ENCODE measurements at places on chromosomes 7 and 10.

DNA sequence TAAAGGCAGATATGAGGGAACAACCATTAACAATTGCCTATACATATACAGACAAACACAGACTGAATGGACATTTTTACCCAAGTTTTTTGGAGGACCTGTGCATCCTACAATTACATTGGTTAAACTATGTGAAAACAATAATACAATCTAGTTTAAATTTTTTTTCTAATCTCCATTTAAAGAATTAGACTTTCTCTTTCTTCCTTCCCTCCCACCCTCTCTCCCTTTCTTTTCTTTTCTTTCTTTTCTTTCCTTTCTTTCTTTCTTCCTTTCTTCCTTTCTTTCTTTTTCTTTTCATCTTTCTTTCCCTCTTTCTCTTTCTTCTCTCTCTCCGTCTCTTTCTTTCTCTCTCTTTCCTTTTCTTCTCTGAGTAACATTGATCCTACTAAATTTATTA, 183.7 kb downstream of the HDAC9 start:
- DNase-seq, result no peak

DNA sequence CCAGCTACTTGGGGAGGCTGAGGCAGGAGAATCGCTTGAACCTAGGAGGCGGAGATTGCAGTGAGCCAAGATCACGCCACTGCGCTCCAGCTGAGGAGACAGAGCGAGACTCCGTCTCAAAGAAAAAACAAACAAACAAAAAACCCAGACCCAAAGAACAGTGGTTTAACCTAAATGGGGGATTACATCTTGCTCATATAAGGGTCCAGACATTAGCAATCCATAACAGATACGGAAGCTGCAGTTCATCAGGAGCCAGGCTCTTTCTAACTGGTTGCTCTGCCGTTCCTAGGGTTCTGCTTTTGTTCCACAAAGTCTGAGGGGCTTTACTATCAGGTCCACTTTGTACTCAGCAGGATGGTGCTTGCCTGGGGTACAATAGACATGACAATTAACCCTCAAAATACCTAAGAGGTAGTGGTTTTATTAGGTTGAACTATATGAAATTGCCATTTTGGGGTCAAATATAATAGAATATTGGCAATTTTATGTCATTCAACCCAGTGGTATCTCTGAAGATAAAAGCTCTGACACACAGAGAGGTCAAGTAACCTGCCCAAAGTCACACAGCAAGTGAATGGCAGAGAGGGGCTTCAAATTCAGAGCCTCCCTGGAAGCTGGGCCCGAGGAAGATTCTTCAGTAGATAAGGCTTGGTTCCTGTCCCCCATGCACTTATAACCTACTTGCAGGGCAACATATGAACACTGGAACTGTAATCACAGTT, 21.3 kb downstream of the NYAP1 start:
- no peak for DNase-seq

- no peak for DNase-seq
These were observed 46.6 kb downstream of the AGMO start for GRCh38 chr7:15515252-15515651.

GRCh38 chr7:27147199-27148030, at the start of gene HOXA6:
HOXA6 (minus strand) TSS chr7:27147774; CDS start chr7:27147749, 25 bp downstream.
- no peak for DNase-seq

- DNase-seq, result no peak
These were observed 4.9 kb upstream of the ZSCAN21 start for GRCh38 chr7:100044718-100045117.

GRCh38 chr10:52999258-52999657, 226.7 kb upstream of the MBL2 start:
- no peak for DNase-seq

GRCh38 chr10:75954486-75954885, 523.1 kb downstream of the LRMDA start:
- no peak for DNase-seq

- no peak for DNase-seq
These were observed 65.0 kb upstream of the ZNF746 start for GRCh38 chr7:149562602-149563001.

- DNase-seq, result no peak
These were observed 60.5 kb upstream of the ZNF138 start for GRCh38 chr7:64733550-64734240.

- no peak for DNase-seq
These were observed 34.1 kb upstream of the ARMC3 start for GRCh38 chr10:22893781-22894180.

GRCh38 chr7:102289057-102289456, 2.4 kb downstream of the SH2B2 start:
- no peak for DNase-seq

DNA sequence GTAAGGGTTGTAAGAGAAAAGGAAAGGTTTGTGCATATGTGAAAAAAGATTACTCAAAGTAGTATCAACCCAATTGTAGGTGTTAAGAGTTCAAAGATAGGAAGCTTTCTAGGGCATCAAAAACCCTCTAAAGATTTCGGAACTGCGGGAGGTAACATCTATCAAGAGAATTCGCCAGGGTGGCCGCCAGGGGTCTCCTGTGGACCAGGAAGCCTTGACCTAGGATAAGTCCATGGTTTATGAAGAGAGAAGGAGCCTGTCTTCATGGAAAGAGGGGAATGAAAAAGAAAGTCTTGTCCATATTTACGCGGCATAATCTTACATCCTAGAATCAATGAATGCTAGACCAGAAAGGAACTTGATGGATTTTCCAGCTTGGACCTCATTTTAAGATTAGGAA, 140.7 kb upstream of the CALCR start:
- peak; percentile 7 for DNase-seq

DNA sequence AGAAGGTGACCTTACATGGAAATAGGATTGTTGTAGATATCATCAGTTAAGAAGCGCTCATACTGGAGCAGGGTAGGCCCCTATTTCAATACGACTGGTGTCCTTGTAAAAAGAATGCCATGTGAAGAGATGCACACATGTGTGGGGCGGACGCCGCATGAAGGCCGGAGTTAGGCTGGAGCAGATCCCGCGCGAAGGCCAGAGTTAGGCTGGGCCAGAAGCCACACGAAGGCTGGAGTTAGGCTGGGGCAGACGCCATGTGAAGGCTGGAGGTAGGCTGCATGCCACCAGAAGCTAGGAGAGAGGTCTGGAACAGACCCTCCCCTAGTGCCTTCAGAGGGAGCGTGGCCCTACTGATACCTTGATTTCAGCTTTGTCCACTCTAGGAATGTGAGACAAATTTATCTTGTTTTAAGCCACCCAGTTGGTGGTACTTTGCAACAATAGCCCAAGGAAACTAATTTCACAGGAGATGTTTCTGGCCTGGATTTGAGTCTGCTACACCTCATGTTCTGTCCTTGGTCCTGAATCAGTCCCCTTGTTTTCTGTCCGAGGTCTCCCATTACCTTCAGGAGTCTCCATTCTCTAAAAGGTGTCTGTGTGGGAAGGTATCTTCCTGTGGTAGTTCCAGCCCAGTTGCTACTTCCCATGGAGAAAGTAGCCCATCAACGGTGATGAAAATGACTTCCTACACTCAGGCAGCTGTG, 585.8 kb downstream of the LRMDA start:
- DNase-seq, result no peak

GRCh38 chr10:121183236-121183635, 332.1 kb downstream of the WDR11 start:
- no peak for DNase-seq

DNA sequence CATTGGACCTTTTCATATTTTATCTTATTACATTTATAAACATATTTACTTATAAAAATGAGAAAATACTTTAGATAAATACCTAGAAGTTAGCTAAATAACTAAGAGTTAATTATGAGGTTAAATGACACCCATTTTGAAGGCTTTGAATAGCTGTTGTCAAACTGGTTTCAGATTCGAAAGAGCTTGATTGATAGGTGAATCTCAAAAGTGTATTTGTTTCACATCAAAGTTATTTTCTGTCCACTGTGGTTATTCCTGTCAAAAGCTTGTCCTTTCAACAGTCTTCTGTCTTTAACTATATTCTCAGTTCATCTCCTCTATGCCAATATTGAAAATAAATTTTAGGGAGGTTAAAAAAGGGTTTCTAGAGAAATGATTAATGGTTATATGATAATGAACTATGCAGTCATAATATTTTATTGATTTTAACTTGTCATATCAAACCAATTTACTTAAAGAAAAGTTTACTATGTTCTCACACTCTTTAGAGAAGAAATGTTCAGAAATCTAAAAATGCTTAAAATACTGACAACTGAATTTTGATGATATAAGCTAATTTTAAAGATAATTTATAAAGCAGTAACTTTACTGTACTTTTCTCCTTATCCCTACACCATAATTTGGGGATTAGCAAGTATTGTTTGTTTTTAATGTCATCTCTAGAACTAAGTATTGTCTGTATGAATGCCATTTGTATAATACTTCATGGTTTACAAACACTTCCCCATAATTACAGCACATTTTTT, 72.0 kb upstream of the FOXP2 start:
- no peak for DNase-seq

- no peak for DNase-seq
These were observed 30.5 kb upstream of the FBXW4 start for GRCh38 chr10:101725296-101726114.

- no peak for DNase-seq
These were observed 17.6 kb downstream of the ZDHHC16 start for GRCh38 chr10:97463363-97464132.

DNA sequence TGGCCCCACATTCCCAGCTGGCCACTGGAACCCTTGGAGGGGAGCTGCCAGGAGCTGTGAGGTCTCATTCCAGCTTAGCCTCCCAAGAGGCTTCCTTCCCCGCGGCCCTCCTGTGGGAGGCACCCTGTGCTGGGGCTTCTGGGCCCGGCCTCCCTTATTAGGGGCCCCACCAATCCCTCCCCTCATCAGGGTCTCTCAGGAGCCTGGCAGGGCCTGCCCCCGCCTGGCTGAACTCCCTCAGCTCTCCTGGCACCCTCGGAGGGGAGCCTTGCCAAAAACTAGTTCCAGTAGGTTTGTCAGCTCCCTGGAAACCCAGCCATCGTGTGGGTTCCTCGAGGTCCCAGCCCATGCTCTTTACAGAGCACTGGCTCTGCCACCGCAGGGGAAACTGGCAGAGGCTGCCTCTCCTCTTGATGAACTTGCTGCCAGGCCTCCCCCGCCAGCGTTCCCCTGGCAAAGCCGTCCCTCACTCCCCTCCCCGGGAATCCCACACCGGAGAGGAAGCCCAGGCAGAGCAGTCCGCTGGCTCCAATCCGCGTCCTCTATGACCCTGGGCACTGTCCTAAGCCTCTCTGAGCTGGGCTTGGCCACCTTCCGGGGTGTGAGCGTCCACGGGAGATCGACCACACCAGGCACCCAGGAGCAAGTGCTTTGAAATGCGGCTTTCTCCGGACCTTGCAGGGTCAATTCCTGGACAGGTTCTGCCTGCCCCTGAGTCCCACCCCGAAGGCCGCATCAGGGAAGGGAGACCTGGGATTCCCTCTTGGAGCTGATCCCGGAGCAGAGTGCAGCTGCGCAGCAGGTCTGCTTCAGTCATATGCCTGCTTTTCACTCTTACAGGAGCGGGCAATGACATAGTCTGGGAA, 139.8 kb downstream of the ARHGAP22 start:
- DNase-seq, result no peak

- no peak for DNase-seq
These were observed 8.8 kb upstream of the CRPPA start for GRCh38 chr7:16430133-16430532.

- no peak for DNase-seq
These were observed 12.8 kb downstream of the HECTD2 start for GRCh38 chr10:91422915-91423314.

Measured in T-helper 2 cell (primary cell).